ENCODE measurements at places on chromosomes 6 and 20. TPM values are rescaled to one million over a fixed set of nuclear protein-coding genes. Genes with fewer than 3 reads are reported as not detected.

DNA sequence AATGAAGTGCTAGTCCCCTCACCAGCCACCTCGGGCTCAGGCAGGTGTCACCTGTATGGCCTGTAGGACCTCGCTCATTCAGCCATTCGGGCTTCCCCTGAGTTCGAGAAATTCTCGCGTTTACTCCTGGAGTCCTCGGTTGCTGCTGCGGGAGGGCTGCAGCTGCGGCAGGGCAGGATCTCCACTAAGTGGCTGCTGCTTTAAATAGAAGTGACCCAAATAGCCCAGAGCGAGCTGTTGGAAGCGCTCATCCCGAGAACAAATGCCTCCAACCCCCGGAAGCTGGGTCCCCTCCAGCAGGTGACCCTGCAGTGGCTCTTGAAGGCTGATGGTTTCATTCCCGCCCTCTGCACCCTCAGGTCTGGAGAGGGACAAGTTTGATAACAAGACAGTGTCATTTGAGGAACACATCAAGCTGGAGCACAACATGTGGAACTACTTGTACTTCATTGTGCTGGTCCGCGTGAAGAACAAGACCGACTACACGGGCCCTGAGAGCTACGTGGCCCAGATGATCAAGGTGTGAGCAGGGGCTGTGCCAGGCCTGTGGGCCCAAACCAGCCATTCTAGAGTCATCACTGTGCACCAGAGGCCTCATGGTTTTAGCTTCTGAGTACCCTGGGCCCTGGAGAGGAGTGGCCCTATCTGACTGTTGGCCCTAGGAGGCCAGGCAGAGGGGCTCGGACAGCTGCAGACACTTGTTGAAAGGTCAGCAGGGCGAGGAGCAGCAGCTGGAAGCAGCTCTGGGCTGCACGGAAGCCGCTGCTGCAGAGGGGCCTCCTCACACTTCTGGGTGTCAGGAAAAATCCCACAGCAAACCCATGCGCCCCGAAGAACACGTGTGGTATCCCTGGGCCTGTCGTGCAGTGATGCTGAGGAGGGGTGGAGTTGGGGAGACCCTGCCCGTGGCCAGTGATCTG, 18.1 kb downstream of the UQCC2 start:
- DNase-seq = no peak

DNA sequence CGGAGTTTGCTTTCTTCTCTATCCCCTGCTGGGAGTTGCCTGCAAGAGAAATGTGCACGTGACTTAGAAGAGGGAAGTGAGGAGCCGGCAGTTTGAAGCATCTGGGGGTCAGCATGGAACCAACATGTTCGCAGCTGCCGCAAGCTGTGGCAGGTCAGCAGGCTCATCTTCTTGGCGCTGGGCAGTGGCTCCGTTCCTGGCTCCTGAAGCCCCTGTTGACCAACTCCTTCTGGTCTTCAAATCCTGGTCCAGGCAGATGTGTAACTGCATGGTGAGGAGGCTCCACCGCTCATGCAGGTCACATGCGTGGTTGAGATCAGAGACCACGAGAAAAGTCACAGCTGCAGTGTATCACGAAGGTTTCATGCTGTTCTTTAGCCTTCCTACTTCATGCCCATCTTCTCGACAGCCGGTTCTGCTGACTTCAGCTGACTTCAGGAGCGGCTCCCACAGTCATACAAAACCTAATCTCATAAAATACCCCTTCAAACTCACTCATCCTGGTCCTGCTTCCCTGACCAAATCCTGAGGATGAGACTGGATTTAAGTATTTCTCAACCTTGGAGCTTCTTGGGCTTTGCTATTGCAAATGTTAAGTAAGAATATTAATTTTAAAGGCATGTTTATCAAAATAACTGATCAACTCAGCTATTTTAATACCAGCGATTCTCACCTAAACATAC, 44.9 kb upstream of the BCAS1 start:
- no peak for DNase-seq

GRCh38 chr6:106501960-106502371, 127.3 kb downstream of the RTN4IP1 start:
- no peak for DNase-seq

DNA sequence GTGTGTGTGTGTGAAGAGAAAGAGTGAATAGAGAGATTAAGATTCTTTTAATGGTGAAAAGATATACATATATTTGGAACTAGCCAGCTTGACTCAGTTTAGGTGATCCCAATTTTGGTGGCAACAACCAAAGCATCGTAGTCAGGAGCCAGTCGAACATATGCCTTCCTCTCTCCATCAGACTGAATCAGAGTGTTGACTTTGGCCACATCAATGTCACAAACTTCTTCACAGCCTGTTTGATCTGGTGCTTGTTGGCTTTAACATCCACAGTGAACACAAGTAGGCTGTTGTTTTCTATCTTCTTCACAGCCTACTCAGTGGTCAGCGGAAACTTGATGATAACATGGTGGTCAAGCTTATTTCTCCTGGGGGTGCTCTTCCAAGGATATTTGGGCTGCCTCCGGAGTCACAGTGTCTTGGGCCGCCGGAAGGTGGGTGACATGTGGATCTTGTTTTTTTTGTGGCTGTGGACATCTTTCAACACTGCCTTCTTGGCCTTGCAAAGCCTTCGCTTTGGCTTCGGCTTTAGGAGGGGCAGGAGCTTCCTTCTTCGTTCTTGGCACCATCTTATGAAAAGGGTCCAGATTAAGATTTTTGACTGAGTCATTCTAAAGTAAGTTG, 3.4 kb downstream of the HLA-F start:
- DNase-seq = no peak

DNA sequence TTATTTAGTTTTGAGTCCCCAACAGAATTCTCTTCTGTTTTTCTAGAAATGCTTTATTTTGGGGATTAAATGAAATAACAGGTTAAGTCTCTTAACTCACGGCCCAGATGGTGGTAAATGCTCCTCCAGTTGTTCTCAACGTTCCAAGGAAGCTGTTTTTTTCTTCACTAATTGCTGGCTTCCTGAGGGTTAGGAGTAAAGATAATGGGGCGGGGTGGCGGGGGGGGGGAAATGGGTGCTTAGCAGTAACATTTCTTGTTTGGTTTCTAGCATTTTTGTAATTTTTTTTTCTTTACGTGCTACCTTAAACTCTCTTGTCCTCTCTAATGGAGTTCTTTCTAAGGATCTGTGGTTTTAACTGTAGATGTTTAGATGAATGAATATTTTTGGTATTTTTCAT, 2.2 kb downstream of the SRSF3 start:
- DNase-seq = peak; percentile 40

- DNase-seq = no peak
Measured at GRCh38 chr6:101845172-101845571, 451.7 kb downstream of the GRIK2 start.

DNA sequence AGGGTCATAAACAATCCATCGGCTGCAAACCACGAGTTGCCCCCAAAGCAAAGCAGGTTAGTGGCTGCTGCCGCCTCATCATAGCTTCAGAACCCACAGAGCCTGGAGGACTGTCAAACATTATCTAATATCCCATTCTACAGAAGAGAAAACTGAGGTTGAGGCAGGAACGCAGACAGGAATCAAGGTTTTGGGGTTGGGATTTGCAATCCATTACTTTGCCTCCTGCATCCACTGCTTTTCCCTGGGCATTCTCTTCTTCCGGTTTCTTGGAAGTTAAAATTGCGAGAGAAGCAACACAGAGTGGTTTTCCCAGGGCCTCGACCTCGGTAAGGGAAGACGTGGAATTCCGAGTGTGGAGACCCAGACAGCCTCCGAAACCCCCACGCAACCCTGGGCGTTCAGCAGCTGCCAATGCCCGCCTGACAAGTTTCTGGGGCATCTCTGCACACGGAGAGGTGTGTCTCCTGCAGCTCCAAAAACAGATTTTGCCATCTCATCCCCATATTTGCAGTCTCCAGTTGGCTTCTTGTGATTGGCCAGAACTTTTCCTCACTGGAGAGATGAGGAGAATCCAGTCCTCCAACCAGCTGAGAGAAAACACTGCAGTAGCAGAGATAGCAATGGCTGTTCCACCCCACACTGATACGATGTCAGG, 45.5 kb upstream of the SNAP25 start:
- no peak for DNase-seq

GRCh38 chr6:131900231-131900630, 50.9 kb downstream of the CCN2 start:
- DNase-seq = no peak

GRCh38 chr20:848193-848592, 14.7 kb downstream of the FAM110A start:
- no peak for DNase-seq

DNA sequence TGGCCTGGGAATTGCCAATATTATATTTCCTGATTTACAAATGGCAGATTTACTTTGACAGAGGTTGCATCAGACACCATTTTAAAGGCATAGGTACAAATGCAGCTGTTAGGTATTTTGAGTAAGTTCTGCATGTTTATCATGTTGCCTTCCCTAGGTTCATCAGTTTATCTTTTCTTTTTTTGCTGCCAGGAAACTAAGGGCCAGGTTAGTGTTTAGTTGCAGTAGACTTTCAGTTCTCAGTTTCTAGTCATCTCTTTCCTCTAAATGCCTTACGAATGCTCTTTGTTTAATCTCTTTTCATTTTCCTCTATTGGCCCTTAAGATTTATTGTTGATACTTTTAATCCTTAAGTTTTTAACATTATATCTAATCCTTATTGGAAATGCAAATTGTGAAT, 129.9 kb downstream of the SMAP1 start:
- no peak for DNase-seq

DNA sequence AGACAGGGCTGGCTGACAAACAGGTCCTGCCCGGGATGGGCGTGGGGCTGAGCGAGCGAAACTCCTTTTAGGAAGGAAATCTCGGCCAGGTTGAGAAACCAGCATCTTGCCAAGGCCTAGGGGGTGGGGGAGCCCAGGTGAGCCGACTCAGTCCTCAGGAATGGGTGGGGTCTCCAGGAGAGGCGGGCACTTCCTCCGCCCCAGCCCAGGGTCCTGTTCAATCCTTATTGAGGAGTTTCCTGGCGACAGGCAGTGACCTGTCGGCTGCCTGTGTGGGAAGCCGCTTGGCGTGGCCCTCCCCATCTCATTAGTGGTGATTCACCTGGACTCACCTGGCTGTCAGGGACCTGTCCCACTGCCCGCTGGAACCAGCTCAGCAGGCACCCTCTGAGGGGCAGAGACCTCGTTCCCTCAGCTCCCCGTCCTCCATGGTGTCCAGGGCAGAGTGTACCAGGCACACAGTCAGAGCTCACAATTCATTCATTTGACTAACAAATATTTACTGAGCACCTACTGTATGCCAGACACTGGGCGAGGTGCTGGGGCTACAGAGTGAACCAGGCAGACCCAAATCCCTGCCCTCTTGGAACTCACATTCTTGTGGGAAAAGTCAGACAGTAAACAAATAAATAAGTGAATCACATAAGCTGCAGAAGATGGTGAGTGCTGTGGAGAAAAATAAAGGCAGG, 51.1 kb downstream of the FGD2 start:
- no peak for DNase-seq

GRCh38 chr20:53776858-53777257, 183.2 kb upstream of the ZNF217 start:
- no peak for DNase-seq

- peak; percentile 5 for DNase-seq
Measured at GRCh38 chr6:1593286-1593957, 16.3 kb upstream of the FOXC1 start.

DNA sequence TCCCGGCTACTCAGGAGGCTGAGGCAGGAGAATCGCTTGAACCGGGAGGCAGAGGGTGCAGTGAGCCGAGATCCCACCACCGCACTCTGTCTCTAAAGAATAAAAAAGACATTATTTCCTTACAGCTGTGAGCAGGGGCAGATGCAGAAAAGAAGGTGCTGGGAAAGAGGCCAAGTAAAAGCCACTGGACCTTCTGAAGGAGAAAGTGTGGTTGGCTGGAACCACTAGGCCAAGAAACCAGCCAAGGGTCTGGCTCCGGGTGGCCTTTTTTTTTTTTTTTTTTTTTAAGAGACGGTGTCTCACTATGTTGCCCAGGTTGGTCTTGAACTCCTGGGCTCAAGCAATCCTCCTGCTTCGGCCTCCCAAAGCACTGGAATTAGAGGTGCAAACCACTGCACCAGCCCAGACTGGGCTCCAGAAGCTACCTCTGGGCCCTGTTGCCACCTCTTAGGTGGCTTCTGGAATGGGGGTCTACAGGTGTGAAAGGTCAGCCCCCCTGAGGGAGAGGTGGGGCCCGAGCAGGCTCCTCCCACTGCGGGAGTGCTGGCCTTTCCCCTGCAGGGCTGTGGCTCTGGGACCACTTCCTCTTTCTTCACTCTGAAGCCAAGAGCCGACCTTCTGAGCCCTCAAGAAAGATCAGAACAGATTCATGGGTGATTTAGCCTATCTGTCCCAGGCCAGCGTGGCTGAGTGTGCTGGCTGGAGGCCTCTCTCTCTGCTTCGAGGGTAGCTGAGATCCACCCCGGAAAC, at the start of gene FGD2:
TSS of gene FGD2 (plus strand) at position 595 of the 750 bp plus-strand sequence. CDS start 163 bp downstream, outside the sequence.
- no peak for DNase-seq

GRCh38 chr6:127404133-127404532, 55.1 kb downstream of the KIAA0408 start:
- DNase-seq = no peak

DNA sequence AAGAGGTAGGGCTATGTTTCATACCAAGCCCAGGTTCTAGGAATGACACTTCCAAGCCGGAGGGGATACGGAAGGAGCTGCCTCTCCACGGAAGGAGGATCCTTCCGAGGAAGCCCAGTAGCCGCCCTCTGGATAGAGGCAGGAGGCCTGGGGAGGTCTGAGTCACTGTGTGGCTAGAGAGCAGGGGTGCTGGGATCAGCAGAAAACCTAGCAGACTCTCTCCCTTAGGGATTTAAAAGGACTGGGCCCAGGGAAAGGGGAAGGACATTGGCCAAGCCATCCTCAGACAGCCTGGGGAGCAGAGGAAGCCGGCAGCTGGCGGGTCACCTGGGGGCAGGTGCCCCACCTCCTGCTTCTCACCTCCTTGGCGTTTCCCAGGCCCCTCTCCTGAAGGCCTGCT, 36.6 kb upstream of the NFATC2 start:
- DNase-seq = no peak

SMAP1 gene
- total RNA-seq = 16.3 TPM

ENPP5 gene
- total RNA-seq = not detected

UNC5CL gene
- total RNA-seq = 0.14 TPM

ID1 gene
- 1,287 TPM for total RNA-seq

SLC2A10 gene
- total RNA-seq = 16.0 TPM

IMPG1 gene
- not detected for total RNA-seq

ACSS1 gene
- 39.6 TPM for total RNA-seq

RTF2 gene
- 98.7 TPM for total RNA-seq

COL12A1 gene
- total RNA-seq = 3.7 TPM

HLA-DPB1 gene
- 22.4 TPM for total RNA-seq
